NCI-H1694 treated with DMSO at 0.1 percent for 48 hours (cell line): ENCODE measurements at places on chromosomes 1 and 21.

GRCh38 chr1:96837781-96838216 lies 116.2 kb downstream of the PTBP2 start:
- no peak for DNase-seq

GRCh38 chr1:36321119-36321951 lies 2.1 kb downstream of the EVA1B start:
- no peak for DNase-seq

DNA sequence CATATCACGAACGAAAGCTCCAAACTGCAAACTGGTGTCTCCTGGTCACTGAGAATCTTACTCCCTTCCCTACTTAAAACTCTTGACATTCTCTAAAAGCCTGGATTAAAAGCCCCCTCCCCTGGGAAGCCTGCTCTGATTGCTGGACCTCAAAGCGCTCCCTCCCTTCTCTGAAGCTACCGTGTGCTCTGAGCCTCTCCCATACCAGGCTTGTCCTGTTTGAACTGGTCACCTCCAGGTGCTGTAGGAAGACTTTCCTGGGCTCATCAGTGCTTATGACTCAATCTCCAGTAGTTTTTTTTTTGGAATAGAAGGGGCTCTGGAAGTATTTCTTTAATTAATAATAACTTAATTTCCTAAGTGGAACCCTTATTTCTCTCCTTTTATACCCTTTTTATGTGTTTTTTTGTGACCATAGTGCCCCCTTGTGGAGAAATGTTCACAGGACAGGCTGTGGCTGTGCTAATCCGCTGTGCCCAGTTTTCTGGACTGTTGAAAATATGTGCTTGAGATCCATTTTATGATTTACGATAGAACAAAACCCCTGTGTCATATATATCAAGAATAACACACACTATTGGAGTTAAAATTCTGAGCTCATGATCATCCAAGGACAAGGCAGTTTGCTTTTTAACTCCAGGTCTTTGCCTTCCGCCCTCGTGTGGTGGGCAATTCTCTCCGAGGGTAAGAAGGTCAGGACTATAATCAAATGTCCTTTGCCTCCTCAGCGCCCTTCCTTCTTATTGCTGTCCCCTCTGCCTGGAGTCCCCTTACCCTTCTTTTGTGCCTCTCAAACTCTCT lies 16.9 kb downstream of the MTARC1 start:
- peak; percentile 23 for DNase-seq

DNA sequence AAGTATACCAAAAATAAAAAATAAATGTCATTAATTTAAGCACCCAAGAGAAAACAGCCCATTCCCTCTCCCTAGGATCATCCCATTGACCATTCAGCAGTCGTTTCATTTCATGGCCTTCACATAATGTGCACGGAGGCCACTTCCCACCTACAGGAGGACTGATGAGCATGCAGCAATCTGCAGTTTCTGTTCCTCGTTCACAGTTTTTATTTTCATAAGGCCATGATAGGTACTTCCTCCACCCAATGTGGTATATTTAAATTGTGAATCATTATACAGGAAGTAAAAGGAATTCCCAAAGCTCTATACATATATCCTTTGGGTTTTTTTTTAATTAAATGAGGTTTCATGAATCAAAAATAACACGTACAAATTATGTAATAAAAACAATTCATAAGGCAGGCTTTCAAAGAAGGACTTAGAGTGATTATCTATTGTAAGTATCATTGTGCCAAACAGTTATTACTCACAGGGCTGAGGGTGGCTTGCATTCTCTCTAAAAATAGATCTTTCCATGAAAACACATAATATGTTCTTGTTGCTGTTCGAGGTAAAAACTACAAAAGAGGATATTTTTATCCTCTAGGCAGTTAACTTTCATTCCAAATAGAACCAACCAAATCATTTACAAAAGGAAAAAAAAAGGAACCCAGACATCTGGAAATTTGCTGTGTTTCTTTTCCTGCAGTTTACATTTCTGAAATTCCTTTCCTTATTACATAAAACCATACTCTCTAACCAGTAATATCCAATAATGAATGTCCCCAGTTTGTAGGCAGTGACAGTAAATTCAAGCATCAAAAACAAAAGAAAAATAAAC lies 27.5 kb upstream of the SLC44A3 start:
- no peak for DNase-seq

- no peak for DNase-seq
Observed at GRCh38 chr1:116457946-116458604, 85.0 kb downstream of the ATP1A1 start.

DNA sequence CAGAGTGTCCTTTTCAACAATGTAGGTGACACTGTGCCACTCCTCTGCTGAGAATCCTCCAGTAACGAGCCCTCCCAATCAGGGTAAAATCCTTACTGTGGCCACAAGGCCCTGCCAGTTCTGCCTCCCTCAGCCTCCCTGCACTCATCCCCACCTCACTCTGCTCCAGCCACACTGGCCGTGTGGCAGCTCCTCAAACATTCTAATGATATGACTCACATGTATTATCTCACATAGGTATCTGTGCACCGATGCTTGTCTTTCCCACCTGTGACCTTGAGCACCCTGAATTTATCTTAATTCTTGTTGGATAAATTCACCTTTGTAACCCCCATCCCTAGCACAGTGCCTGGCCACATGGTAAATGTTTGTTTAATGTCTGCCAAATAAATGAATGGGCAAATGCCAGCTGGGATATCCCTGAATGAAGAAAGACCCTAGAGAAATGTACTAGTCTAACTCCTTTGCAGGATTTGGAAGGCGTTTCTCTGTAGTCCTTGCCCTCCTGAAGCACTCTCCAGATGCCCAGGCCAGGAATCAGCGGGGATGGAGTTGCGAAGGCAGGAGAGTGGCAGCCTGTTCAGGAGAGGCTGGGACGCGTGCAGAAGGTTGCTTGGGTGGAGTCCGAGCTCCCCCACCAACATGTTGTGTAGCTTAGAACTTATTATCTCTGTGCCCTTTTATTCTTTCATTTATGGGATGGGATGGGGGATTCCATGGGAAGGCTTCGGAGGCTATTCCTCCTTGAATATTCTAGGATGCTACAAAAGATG lies 106.0 kb downstream of the TMEM53 start:
- no peak for DNase-seq

- DNase-seq: no peak
Observed at GRCh38 chr1:173827611-173828010, 2.9 kb upstream of the CENPL start.

GRCh38 chr1:117060441-117061317 lies 553 bp downstream of the TTF2 start:
- DNase-seq: no peak

GRCh38 chr1:53625049-53625448 lies 113.9 kb downstream of the GLIS1 start:
- no peak for DNase-seq

DNA sequence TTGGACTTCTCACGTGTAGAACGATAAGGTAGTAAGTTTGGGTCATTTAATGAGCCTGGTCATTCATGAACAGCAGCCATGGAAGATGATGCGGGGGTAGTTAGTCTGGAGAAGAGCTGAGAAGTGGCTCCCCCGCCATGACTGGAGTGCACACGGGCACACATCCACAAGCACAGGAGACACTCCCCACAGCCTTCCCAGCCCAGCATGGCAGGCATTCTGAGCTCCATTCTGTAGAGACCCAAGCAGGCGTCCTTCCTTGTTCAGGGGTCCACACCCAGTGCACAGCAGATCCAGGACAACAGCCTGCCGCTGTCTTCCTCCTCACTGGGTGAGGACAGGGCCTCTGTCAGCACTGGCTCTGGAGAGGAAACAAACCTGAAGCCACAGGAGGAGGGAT lies 57.0 kb downstream of the SCCPDH start:
- DNase-seq: no peak

DNA sequence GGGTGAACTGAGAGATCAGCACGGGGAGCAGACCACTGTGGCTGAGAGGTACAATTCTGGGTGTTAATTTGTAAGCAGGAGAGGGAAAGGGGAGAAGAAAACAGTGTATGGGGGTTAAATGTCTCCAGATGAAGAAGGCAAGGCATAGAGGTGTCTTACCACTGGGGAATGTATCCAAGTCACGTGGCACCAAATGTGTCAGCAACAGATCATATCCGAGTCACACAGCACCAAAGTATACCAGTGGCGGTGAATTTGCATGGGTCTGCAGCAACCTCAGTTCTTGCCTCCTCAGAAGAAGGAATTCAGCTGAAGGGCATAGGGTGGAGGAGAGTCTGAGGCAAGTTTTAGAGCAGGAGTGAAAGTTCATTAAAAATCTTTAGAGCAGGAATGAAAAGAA lies 21.2 kb upstream of the SYCP1 start:
- no peak for DNase-seq

- DNase-seq: peak; percentile 69
Observed at GRCh38 chr1:220527279-220527907, 543 bp upstream of the MARK1 start.

GRCh38 chr1:12015001-12015491 lies 4.3 kb upstream of the MIIP start:
- DNase-seq: no peak

GRCh38 chr1:195939844-195940243 lies 668.4 kb downstream of the KCNT2 start:
- no peak for DNase-seq

- no peak for DNase-seq
Observed at GRCh38 chr21:35352066-35352770, 303.1 kb upstream of the RUNX1 start.

DNA sequence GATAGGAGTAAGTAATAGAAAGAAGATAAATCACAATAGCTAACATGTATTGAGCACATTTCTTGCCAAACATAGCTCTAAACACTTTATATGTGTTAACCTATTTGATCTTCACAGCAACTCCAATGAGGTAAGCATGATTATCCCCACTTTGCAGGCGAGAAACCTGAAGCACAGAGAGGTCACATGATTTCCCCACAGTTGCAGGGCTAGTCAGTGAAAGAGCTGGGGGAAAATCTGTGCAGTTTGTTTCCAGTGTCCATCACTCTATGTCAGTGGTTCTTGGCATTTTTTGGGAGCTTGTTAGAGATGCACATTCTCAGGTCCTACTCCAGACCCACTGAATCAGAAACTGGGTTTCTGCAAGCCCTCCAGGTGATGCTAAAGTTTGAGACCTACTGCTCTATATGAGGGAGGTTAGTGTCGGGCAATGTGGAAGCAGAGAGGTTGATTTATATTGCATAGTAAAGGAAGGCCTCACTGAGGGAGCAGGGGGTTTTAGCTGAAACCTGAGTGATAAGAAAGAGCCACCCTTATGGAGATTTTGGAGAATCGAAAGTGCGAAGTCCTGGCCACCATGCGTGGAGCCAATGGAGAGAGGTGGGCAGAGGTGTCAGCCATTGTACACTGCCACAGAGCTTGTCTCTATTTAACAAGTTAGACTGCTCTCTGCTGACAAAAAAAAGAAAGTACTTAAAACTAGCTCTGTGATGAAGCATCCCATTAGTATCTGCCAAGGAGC lies 20.9 kb downstream of the MCOLN3 start:
- no peak for DNase-seq

- DNase-seq: peak; percentile 74
Observed at GRCh38 chr1:202343652-202344349, 2.1 kb upstream of the UBE2T start.
